ENCODE measurements at places on chromosomes 6 and 20.

DNA sequence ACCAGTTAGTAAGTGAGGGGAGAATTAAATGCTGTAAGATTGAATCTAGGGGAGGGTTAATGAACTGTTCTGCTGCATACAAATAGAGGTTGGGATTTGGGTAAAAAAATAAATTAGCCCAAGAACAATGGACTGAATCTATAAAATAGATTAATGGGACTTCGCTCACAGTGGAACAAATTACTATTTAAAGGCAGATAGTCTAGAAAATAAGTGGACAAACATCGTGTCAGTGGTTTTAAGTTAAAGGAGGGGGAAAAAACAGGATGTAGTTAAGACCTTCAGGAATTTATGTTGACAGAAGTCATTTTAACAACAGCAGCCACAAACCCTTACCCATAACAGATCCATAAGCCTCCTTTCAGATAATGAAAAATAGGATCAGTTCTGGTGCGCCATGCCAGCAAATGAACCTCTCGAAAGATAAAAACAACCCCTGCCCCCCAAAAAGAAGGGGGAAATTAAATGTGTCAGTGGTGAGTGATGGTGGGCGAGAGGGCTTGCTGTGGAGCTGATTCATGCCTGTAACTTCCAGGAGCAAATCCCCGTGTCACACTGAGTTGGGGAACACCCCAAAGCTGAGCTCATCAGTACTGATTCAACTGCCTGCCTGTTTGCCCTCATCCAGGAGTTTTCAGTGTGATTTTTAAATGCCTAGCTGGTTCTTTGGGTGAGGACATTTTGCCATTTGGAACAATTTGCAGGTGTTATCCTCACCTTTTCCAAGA lies 86.8 kb downstream of the PPP1R14C start:
- no peak for DNase-seq

- no peak for DNase-seq
Measured at GRCh38 chr6:91464201-91464600, 877.3 kb upstream of the MAP3K7 start.

GRCh38 chr6:26554697-26555504 lies 16.7 kb downstream of the HMGN4 start:
- DNase-seq: no peak

- no peak for DNase-seq
Measured at GRCh38 chr6:124868481-124868880, 93.8 kb upstream of the RNF217 start.

DNA sequence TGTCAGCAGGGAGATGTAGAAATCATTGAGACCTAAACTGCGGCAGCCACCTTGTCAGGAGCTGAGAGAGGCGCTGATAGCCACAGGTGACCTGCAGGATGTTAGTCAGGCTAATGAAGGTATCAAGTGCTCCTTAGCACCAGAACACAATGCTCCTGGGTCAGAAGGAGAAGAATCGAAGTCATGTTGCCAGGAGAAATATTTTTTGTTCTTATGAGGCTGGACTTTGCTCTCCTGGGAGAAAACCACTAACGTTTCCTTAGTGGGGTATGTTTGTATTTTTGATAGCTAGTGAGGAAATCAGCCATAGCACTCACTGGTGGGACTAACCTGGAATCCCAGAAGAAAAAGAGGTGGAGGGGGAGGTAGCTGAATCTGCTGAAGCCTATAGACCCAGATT lies 120.9 kb upstream of the LRFN2 start:
- no peak for DNase-seq

- no peak for DNase-seq
Measured at GRCh38 chr6:117195728-117196127, 69.6 kb upstream of the VGLL2 start.

GRCh38 chr6:143575901-143576426 lies 64.4 kb upstream of the FUCA2 start:
- DNase-seq: no peak

- DNase-seq: no peak
Measured at GRCh38 chr6:30093951-30094661, 18.5 kb upstream of the RNF39 start.

Measured in pulmonary artery endothelial cell (primary cell).